ENCODE measurements at places on chromosomes 1 and 21.
A peak's percentile ranks its signal among the peaks of the same experiment; 100 is the strongest.

GRCh38 chr1:220806408-220806807 lies 19.7 kb downstream of the MTARC1 start:
- DNase-seq: no peak

DNA sequence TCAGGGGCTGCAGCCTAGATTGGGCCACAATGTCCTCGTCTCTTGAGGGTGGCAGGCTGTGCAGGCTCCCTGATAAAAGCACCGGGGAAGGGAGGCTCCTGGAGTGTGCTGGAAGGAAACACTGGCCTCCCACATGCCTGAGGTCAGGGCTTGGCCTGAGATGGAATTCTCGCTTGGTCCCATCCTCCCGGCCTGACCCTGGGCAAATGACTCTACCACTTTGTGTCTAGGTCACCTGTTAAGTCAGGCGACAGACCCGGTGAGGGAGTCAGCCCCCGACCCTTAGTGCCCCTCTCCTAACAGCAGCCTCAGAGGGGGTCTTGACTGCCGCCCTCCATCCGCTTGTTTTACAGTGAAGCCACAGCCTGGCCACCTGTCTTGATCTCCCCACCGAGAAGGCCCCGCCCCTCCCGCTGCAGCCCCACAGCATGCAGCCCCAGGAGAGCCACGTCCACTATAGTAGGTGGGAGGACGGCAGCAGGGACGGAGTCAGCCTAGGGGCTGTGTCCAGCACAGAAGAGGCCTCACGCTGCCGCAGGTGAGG lies 2.5 kb downstream of the SMIM1 start:
- no peak for DNase-seq

DNA sequence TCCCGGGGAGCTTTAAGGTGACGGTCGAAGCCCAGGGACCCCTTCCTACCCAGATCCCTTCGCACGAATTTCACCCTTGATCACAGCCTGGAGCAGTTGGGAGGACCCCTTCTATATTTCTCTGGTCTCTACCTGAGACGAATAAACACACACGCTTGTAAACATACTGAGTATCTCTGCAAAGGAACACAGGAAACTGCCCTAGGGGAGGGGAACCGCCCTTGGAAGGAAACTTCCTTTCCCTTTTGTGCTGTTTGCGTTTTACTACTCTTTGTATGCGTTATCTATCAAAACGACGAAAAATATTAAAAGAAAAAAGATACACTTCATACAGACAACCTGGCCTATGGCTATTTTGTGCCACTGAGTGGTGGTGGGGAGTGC lies 750 bp downstream of the NECAP2 start:
- DNase-seq: no peak

DNA sequence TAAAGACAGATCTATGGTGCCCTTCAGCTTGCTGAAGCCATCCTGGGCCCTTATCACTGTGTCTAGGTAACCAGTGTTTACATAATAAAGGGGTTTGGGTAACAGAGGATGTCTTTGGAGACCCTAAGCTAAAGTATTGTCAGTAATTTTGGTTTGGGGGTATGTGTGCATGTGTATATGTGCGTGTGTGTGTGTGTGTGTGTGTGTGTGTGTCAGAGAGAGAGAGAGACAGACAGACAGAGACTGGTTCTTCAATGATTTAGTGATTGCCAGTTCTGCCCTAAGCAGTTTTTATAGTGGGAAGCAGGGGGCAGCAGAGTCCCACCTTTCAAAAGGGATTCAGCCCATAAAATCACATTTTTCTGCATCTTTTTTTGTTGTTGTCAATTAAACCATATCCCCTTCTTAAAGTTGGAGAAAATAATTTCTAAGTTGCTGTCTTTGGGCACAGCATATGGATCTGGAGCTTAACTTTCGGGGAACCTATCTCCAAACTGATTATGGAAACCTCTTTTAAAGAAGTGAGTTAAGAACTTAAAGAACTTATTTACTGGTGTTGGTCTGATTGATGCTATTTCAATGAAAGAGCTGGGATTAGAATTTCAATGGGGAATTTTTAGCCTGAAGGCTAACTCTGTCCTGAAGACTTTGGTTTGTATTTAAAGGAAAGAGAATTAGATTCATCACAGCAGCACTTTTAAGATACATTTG lies 51.1 kb downstream of the ZNF326 start:
- peak; percentile 51 for DNase-seq

DNA sequence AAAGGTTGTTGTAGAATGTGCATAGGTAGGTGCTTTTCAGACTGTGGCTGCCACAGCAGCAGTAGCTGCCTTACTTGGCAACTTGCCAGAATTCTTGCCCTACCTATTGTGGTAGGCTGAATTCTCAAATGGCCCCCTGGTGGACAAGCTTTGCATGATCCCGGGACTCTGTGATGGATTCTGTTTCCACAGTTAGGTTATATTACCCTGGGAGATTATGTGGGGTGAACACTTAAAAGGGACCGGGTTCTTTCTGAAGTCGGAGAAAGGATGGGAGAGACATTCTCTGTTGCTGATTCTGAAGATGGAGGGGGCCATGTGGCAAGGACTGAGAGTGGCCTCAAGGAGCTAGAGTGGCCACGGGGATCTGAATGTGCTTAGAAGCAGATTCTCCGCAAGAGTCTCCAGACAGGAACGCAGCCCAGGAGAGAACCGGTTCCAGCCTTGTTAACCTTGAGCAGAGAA lies 32.1 kb upstream of the KCNE1 start:
- peak; percentile 60 for DNase-seq

GRCh38 chr1:57192222-57192621 lies 226.4 kb upstream of the C8B start:
- no peak for DNase-seq

DNA sequence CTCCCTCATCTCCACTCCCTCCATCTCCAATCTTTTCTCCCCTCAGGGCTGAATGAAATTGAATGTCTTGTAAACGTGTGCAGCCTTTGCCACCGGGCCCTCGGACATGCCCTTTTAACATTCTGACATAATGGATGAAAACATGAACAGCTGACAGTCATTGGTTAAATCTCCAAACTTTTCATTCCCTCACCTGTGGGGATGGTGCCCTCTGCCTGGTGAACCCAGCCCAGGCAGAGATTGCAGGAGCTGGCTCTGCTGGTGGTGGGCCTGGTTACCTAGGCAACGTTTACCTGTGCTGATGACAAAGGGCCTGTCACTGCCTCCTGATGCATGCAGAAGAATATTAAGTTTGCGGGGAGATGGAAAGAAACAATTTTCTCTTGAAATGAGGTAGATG lies 21.3 kb downstream of the ST6GALNAC3 start:
- DNase-seq: no peak

DNA sequence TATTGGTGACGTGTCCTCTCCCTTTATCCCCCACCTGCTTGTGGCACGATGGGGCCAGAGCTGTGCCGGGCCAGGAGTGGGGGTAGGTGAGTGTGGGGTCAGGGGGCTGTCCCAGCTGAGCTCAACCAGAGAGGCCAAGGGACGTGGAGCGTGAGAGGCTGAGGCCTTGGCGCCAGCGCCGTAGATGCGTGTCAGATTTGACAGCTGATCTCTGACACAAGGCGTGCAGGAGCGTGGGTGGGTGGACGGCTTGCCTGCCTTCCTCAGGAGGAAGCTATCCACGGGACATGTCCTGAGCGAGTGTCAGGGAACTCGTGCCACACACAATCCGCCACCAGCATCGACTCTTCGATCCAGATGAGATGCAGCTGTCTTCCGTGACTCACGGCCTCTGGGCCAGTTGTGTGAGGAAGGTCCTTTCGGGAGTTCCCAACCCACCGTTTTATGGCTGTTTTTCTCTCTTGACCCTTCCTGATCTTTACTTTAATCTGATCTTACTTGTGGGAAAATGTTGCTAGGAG lies 56.7 kb downstream of the SPSB1 start:
- no peak for DNase-seq

GRCh38 chr1:210624722-210625121 lies 296.0 kb downstream of the HHAT start:
- DNase-seq: no peak

DNA sequence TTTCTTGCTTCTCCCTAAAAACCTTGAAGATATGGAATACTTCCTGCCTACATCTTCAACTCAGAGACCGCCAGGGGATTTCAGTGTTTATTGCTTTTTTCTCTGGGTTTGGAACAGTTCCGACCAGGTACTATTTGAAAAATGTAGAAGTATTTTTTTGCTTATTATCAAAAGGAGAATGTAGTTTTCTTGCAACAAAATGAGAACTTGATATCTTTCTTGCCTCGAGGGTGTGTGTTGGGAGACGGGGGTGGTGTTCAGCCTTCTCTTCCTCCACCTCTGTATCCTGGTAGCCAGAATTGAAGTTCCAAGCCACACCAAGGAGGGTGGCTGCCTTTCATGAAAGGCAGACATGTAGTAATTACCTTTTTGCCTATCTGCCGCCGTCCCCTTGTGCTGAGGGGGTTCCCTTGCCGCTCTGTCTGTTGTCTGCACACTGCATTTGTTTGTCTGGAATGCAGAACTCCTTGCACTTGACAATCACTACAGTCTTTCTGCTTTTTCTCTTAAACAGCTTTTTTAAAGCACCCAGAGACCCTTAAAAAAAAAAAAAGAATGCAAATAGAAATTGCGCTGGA lies 212.1 kb downstream of the PBX1 start:
- DNase-seq: no peak

DNA sequence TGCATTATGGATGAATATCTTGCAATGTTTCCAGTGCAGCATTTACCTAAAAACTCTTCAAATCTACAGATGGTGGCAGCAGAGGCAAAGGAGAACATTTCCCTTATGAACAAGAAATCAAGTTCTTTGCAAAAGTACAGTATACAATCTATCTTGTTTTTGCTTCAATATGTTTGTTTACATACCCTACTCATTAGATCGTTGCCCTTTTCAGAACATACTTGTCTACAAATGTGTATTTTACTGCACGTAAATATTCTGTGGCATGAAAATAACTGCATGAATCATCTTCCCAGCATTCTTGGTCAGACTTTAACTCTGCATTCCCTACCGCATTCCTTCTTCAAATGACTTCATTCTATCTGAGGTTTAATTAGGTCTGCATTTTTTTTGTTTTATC lies 212.7 kb downstream of the ZP4 start:
- no peak for DNase-seq

DNA sequence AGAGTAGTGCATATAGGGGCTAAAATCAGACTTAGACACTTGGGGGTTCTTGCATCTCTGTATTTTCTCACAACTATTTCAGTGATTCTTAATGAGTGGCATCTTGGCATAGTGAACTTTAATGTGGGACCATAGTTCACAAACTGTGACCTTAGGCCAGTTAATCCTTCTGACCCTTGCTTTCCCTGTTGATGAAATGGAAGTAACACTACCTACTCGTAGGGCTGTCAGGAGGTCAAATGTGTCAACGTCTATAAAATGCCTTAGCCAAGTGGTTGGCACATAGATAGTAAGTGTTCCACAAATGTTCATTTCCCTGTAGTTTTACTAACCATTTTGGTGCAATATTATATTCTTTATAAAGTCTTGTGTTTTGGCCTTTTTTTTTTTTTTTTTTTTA lies 49.4 kb downstream of the DYRK1A start:
- DNase-seq: no peak

GRCh38 chr1:219824338-219824737 lies 104.0 kb downstream of the SLC30A10 start:
- no peak for DNase-seq

DNA sequence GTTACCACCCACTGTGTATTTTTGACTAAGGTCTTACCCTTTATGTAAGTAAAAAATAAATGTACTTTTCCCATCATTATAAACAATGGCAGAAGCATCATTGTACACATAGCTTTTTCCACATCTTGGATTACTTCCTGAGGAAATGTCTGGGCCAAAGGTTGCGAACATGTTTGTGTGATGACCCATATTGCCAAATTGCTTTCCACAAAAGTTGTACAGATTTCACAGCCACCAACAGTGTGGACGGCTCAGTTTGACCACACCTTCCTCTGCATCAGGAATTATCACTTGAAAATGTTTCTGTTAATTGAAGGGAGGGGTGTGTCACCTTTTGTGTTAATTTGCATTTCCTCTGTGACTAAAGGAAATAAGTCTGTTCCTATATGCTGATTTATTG lies 25.7 kb downstream of the AKNAD1 start:
- no peak for DNase-seq

DNA sequence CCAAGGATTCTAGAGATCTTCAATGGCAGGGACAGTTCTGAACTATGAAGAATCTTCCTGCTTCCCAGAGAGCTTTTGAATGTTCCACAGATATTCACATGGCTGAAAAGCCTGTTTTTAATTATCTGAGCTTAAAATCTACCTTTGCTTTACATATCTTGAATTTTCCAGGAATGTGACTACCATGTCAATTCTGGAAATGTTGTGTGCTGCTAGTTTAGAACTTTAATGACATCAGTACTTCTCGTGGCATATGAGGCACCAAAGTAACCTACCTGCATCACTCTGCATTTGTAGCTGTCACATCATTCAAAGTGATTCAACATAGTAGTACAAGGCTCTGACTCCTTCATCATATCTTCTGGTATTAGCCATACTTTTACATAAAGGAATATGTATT lies 122.7 kb upstream of the NFIA start:
- no peak for DNase-seq

DNA sequence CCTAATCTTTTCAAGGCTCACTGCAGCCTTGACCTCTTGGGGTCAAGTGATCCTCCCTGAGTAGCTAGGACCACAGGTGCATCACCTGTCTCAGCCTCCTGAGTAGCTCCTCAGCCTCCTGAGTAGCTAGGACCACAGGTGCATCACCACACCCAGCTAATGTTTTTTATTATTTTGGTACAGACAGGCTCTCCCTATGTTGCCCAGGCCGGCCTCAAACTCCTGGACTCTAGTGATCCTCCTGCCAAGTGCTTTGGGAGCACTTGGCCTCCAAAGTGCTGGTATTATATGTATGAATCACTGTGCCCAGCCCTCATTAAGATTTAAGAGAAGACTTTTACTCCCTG lies 58.5 kb upstream of the S1PR1 start:
- peak; percentile 34 for DNase-seq

GRCh38 chr1:92473781-92474495 lies 12.8 kb downstream of the GFI1 start:
- peak; percentile 51 for DNase-seq

DNA sequence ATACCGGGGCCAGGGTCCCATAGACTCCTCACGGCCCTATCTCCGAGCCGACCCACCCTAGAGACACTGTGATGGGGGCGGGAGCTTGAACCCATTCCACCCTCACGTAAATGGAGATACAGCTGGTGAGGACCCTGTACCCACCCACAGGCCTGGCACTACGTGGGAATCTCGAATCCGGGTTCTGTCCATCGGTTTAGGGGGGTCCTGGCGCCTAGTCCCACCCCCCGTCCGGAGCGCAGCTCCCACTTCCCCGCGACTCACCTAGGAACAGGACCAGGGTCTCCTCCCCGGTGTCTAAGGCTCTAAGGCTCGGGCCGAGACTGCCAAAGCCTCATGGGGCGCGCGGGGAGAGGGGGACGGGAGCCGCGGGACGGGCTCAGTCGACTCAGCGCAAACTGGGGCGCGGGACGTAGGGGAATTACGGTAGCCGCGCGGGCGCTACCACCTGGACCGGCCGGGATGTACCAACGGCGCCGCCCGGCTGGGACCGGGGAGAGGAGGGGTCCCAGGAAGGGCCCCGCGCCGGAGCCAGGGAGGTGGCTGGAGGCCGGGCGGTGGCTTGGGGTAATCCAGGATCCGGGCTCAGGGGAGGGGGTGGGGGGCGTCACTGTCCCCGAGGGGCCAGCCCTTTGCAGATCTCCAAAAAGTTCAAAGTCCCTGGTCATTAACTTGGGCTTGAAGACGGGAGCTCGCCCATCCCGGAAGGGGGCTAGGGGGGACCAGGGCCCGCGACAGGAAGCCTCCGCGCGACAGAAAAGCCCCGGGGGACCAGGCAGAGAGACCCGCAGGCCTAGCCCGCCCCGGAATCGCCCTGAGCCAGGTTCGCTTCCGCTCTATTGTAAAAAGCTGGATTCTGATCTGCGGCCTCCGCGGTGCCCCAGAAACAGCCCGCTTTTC lies 1.0 kb downstream of the PLEKHG5 start:
- peak; percentile 76 for DNase-seq

Measured in activated CD8-positive, alpha-beta T cell treated with anti-CD3 and anti-CD28 coated beads for 36 hours (primary cell).